ENCODE measurements at places on chromosomes 11 and 22. TPM values are rescaled to one million over a fixed set of nuclear protein-coding genes. Genes with fewer than 3 reads are reported as not detected.

The FAM111B gene
- 0.33 TPM for total RNA-seq

GRCh38 chr11:35725885-35726284 is 63.3 kb downstream of the TRIM44 start:
- DNase-seq = peak; percentile 83

The C22orf31 gene
- 0.17 TPM for total RNA-seq

The ARFIP2 gene
- total RNA-seq = 34.9 TPM

- DNase-seq = peak; percentile 79
These were observed 661 bp upstream of the MALAT1 start for GRCh38 chr11:65498042-65498726.

The C22orf42 gene
- total RNA-seq = not detected

DNA sequence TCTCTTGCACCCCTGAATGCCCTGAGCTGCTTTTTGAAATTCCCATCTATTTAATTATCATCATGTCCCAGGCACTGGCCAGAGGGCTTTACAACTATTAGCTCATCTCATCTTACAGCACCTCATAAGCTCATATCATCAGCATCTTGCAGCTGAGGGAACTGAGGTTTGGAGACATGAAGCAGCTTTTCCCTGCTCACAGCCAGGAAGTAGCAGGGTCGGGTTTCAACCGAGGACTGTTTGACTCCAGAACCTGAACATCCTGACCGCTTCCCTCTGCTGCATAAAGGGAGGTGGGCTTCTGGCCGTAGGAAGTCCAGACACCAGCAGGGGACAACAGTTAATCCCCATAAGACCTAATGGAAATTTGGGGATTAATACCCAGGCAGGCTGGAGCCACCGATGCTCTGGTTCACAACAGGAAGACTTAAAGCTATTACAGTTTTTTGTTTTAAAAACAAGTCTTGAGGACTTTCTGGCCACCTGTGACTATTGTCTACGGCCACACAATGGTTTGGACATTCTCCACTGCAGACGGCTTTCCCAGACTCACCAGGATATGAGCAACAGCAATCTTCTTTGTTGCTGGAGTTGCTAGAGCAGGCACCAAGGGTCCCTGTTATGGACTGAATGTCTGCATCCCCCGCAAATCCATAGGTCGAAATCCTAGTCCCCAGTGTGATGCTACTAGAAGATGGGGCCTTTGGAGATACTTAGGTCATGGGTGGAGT is 47.4 kb downstream of the CHST1 start:
- DNase-seq = no peak

All from fibroblast of lung (primary cell).